ENCODE measurements at places on chromosomes 4 and X. TPM values are rescaled to one million over a fixed set of nuclear protein-coding genes. Genes with fewer than 3 reads are reported as not detected.

The HHIP gene
- 0.20 TPM for total RNA-seq

The MYOZ2 gene
- 0.27 TPM for total RNA-seq

The MSMO1 gene
- 58.0 TPM for total RNA-seq

The CLGN gene
- total RNA-seq, result not detected

The PDLIM3 gene
- total RNA-seq, result 92.4 TPM

The GPRASP1 gene
- 7.9 TPM for total RNA-seq

The ADH1A gene
- not detected for total RNA-seq

The GUCY1B1 gene
- 14.9 TPM for total RNA-seq

The TEC gene
- total RNA-seq, result 1.2 TPM

The CFP gene
- total RNA-seq, result 3.3 TPM

DNA sequence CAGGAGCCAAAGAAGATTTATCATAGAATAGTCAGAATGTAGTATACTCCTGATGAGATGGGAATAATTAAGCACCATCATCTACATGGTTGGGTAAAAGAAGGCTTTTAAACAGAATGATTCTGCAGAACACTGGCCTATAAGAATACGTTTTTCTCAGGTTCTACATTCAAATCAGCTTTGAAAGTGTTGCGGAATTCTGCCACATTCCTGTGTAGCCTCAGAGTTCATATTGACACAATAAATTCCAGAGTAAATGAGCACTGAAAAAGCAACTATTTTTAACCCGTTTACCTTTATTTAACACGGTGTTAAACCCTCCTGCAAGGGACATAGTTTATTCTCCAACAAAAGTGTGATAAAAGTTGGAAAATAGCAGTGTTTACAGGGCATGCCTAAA lies 950.2 kb upstream of the SLIT2 start:
- no peak for DNase-seq

DNA sequence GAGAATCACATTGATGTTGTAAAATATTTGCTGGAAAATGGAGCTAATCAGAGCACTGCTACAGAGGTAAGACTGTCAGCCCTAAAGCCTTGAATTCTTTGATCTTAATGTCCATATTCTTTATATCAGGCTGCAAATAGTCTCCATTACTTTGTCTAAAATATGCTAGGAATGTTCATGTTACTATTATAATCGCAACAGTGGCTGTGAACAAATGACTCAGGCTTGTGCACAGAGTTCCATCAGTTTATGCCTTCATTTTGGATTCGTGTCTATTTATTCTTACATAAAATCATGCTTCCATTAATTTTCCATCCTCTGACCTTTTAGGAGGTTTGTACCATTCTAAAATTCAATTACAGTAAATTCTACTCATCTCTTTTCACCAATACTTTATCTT lies 182.7 kb downstream of the ANK2 start:
- DNase-seq, result no peak

GRCh38 chr4:40124690-40125089 lies 68.0 kb downstream of the N4BP2 start:
- no peak for DNase-seq

- DNase-seq, result no peak
Observed at GRCh38 chrX:13069771-13070416, 25.5 kb upstream of the FAM9C start.

GRCh38 chr4:82680834-82681233 lies 117.8 kb downstream of the SCD5 start:
- DNase-seq, result no peak

DNA sequence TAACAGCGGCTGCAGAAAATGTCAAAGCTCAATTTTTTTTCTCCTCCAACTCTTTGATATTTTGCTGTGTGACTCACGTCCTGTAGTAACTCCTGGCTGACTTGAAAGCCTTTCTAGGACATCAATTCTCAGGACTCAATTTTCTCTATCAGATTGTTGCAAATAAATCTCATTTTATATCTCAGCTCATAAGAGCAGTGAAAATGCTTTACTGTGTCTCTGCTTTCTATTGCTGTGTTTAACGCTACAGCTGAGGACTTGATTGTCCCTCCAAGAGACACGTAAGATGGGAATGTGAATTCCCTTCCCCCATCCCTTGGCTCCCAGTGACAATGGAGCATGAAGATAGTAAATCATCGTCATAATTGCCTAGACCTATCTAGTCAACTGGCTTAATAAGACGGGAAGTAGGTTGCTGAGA lies 20.5 kb upstream of the CBR4 start:
- DNase-seq, result no peak

GRCh38 chrX:123801901-123802300 lies 58.0 kb upstream of the XIAP start:
- no peak for DNase-seq

GRCh38 chr4:8283161-8283560 lies 13.6 kb downstream of the HTRA3 start:
- DNase-seq, result no peak

- no peak for DNase-seq
Observed at GRCh38 chr4:28557755-28558154, 1697.1 kb downstream of the STIM2 start.

DNA sequence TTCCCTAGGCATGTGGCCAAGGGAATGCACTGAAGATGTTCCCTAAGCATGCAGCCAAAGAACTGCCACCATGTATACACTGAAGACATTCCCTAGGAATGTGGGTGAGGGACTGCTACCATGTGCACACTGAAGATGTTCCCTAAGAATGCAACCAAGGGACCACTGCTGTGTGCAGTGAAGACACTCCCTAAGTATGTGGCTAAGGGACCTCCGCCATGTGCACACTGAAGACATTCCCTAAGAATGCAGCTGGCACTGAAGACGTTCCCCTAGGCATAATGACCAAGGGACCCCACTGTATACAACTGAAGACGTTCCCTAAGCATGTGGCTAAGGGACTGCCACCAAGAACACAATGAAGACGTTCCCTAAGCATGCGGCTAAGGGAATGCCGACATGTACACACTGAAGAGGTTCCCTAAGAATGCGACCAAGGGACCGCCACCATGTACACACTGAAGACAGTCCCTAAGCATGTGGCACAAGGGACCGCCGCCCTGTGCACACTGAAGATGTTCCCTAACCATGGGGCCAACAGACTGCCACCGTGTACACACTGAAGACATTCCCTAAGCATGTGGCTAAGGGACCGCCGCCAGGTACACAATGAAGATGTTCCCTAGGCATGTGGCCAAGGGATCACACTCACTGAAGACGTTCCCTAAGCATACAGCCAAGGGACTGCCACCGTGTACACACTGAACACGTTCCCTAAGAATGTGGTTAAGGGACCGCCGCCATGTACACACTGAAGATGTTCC lies 25.6 kb downstream of the DHRSX start:
- no peak for DNase-seq

- no peak for DNase-seq
Observed at GRCh38 chrX:151397741-151398070, 700 bp downstream of the VMA21 start.

DNA sequence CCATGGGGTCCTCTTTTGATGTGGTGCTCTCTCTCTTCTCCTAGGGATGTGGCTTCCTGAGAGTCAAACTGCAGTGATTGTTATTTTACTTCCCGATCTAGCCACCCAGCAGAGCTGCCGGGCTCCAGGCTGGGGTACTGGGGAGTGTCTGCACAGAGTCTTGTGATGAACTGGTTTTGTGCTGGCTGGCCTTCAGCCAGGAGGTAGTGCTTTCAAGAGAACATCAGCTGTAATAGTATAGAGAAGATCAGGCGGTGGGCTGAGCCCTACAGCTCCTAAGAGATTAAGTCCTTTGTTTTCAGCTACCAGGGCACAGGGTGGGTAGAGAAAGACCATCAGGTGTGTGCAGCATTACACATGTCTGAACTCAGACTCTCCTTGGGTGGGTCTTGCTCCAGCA lies 59.0 kb upstream of the AGTR2 start:
- no peak for DNase-seq

- no peak for DNase-seq
Observed at GRCh38 chr4:7774301-7775294, 165.1 kb downstream of the AFAP1 start.

DNA sequence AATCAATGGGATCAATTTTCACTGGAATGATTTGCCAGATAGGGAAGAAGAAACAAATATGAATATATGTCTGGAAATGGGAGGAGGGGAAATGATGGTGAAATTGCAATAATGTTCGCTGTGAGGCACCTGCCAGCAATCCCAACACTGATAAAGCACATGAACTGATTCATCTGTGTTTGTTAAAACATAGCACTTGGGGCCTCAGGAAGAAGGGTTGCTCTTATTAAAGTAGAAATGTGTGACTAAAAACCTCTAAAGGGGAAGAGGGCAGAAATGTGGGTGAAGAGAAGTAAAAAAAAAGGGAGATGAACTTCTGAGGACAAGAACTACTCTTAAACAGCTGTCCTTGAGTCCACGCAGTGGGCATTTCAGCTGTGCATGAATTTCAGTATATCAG lies 101.4 kb downstream of the C4orf51 start:
- no peak for DNase-seq
